ENCODE measurements at places on chromosomes 2 and 18.

DNA sequence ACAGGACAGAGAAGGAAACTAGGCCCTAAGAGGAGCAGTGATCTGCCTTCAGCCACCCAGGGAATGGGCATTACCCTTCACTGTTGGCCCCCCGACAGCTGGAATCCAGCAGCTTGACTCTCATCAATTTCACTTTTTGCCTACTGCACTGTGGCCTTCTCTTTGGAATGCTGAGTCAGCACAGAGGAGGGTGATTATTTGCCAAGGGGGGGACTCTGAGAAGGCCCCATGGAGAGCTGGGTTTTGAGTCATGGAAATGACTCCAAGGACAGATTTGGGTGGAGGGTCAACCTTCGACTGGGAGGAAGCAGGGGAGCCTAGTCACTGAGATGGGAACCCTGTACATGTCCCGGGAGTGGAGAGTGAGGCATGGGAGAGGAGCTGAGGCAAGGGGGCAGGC lies 38.1 kb upstream of the NTSR2 start:
- DNase-seq = no peak

DNA sequence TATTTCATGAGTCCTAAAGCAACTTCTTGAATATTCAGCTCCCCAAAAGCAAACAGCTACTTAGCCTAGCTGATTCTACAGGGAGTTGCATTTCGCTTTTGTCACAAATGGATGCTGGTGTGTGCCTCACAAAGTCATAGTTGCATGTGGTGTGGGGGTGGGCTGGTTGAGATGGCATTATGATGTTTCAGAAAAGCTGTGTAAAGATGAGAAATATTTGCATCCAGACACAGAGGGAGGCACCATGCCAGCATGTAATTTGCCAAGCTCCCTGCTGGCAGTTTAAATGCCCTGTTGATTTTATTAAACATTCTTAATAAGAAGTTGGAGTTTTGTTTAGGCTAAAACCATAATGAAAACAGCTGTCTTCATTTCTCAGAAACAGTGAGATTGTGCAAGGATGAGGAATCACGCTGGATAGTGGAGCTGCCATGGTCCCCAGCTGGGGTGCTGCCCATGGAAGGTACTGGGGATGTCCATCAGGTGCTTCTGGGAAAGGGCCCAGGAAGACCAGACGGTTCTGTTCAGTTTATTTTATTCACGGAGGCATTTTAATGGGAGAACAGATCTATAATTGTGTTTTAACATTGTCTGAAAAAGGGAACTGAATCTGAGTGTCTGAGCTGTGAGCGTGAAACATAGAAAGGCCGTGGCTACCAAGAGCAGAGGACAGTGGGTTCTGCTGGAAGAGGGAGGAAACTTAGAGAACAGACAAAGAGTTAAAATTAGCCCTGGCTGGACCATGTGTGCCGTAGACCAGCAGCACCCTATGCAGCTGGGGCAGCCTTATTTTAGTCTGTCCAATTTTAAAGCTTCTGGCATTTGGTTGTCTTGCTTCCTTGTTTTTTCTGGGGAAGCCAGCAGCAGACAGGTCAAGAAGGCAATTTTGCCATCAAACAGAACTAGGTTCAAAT lies 177.1 kb downstream of the FAM210A start:
- no peak for DNase-seq

DNA sequence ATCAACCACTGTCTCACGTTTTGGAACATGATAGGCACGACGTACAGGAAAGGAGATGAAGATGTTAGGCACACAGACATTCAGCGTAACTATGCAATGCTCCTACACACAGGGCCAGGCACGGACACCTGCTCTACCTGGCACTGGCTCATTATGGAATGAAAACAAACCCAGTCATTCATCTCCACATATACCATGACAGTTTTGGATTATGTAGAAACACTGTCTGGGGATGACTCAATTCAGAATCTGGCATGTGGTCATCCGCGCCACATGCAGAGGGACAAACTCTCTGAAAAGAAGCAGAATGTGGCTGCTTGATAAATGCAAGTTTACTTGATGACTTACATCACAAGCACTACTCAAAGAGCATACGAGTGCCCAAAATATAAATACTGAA lies 29.5 kb upstream of the NFU1 start:
- DNase-seq = peak; percentile 42

GRCh38 chr2:219626540-219626939 lies 890 bp upstream of the SLC4A3 start:
- DNase-seq = no peak

DNA sequence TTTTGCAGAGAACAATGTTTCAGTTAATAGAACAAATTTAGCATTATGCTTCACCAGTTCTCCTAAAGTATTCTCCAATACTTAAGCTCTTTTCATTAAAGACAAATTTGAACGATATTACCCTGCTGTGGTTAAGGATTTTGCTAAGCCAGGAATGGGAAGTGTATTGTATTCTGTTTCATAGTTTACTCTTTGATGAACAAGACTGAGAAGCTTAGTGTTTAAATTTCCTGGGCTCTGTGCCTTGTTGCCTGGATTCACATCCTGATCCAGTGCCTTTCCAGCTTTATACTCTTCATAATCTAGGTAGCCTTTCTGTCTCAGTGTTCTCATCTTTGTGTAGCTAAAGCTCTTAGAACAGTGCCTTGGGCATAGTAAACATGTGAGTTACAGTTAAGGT lies 58.6 kb upstream of the GLS start:
- no peak for DNase-seq

DNA sequence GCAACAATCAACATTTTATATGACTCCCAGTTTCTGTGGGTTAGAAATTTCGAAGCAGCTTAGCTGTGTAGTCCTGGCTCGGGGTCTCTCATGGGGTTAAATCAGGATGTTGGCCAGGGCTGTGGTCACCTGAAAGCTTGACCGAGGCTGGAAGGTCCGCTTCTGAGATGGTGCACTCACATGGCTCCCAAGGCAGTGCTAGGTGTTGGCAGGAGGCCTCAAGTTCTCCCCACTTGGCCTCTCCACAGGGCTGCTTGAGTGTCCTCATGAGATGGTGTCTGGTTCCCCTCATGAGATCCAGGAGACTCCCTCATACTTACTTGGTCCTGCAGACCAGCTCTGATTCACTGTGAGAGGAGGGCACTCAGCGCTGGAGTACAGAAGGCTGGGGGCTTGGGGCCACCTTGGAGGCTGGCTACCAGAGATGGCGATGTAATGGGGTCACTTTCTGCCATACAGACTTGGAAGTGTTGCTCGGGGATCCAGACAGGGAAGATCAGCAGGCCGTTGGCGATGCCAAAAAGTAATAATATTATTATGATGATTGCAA lies 98.8 kb downstream of the INHBB start:
- no peak for DNase-seq

DNA sequence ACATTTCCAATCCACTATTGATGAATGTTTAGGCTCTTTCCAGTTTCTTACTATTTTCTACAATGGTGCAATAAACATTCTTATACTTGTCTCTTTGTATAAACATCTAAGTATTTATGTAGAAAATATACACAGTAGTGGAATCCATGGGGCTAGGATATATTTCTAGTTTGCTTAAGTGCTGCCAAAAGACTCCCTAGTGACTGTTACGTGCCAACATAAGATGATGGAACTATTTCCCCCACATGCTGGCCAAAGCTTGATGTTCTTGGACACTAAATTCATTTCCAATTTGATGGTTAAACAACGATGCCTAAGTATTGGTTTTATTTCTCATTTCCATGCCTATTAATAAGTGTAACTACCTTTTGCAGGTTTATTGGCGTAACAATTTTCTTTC lies 378.4 kb upstream of the HNRNPA3 start:
- DNase-seq = no peak

- no peak for DNase-seq
Observed at GRCh38 chr18:8686611-8687010, 18.7 kb upstream of the MTCL1 start.

GRCh38 chr2:12005886-12006681 lies 259.7 kb downstream of the LPIN1 start:
- DNase-seq = no peak

DNA sequence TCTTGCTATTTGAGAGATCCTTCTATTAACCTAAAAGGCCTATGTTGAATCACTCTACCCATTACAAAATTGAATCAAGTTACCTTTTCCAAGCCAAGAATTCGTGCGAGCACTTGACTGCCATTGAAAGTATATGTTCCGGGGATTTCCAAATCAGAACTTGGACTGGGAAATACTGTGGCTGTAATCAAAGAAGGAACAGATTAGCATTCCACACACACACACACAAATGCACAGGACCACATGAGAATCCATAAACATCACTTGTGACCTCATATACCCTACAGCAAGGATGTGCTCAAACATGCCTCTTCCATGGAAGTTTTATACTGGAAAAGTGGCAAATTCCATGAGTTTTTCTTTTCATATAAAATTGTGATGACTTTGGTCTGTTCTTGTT lies 86.0 kb downstream of the ABCA12 start:
- DNase-seq = no peak

DNA sequence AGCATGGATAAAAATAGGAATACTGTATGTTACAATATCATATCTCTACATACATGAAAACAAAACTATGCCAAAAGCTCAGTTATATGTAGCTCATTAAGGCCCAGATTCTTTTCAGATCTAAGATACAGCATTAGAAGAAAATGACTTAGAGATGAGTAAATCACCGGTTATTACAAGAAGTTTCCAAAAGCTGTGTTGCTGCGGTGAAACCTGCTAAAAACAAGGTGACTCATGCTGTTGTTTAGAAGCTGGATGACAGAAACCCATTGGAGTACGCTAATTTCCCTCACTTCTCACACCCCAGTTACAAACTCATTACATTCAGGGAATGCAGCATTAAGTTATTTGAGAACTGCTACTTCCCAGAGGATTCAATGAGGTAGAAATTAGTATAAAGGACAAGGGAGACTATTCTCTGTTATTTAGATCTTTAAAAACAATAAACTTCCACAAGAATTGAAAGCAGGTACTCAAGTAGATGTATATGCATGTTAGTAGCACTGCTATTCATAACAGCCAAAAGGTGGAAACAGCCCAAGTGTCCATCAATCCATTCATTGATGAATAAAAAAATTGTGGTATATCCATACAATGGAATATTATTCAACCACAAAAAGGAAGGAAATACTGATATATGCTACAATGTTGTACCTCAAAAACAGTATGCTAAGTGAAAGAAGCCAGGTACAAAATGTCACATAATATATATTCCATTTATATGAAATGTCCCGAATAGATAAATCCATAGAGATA lies 32.6 kb downstream of the RBKS start:
- DNase-seq = peak; percentile 62

- DNase-seq = no peak
Observed at GRCh38 chr18:22961156-22961555, 28.0 kb downstream of the RBBP8 start.

- DNase-seq = no peak
Observed at GRCh38 chr18:28193177-28193778, 16.3 kb upstream of the CDH2 start.

GRCh38 chr2:10169581-10169980 lies 47.0 kb downstream of the RRM2 start:
- DNase-seq = peak; percentile 19

GRCh38 chr2:74147727-74148456 lies at the start of gene BOLA3:
TSS of gene BOLA3 (minus strand) at chr2:74147912. CDS start at chr2:74147874, 38 bp downstream.
- DNase-seq = peak; percentile 55

GRCh38 chr2:85511008-85511811 lies 27.8 kb upstream of the MAT2A start:
- DNase-seq = peak; percentile 19

Measured in IMR-90 (cell line).